ENCODE measurements at places on chromosomes 16 and 17. TPM values are rescaled to one million over a fixed set of nuclear protein-coding genes. Genes with fewer than 3 reads are reported as not detected.

DNA sequence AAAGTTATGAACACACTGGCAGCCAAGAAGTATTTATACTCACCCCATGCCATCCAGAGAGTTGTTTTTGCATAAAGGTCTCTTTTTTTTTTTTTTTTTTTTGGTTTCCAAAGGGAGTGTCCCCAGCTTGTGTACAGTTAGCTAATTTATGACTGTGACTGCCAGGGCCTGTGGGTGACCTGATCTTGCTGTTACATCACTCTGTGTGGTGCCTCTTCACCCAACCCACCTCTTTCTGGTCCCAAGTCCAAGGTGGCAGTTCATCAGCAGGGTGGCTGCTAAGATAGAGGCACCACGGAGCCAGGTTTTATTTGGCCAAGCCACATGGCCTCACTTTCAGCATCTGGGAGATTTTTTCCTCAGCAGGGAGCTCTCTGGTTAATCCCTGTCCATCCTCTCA lies at the start of gene NOS2:
TSS of gene NOS2 (minus strand) at position 8 of the 400 bp plus-strand sequence. CDS start 1,720 bp downstream, outside the sequence.
- no peak for DNase-seq

DNA sequence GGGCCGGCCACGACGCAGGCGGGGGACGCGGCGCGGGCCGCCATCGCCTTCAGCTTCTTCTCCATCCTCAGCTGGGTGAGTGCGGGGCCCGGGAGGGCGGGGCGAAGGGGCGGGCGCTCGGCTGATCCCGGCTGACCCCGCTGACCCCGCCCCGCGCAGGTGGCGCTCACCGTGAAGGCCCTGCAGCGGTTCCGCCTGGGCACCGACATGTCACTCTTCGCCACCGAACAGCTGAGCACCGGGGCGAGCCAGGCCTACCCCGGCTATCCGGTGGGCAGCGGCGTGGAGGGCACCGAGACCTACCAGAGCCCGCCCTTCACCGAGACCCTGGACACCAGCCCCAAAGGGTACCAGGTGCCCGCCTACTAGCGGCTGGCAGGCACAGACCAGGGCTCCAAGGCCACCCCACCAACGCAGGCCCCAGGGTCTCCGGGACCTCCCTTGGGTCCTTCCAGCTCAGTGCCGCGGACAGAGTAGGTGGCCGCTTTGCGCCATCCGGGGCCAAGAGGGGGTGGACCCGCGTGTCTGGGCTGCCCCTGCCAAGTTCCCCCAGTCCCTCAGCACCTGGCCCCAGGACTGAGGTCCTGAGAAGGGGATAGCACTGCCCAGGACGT lies 3.0 kb downstream of the SYNGR3 start:
- no peak for DNase-seq

The CES5A gene
- not detected for total RNA-seq

The BAIAP3 gene
- 2.0 TPM for total RNA-seq

The TM4SF5 gene
- not detected for total RNA-seq

DNA sequence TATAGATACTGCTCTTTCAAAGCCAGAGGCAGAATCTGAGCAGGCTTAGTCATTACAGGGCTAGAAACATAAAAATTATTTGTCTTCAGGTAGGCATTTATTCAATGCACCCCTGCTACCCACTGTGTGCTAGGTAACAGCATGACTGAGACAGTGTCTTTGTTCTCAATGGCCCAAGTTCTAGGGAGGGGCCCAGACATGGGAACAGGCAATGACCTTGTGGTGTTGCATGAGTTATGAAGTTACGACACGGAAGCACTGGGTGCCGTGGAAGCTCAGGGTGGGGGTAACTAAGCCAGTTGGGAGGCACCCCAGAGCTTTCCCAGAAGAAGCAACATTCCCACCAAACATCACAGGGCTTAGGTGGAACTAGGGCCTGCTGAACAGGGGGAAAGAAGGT lies 87.0 kb downstream of the CPPED1 start:
- no peak for DNase-seq

- DNase-seq = no peak
Measured at GRCh38 chr16:26175944-26176343, 484.2 kb downstream of the HS3ST4 start.

GRCh38 chr16:58628845-58629732 lies 537 bp downstream of the CNOT1 start:
- DNase-seq = peak; percentile 75

- DNase-seq = no peak
Measured at GRCh38 chr17:49819138-49819537, 28.7 kb downstream of the TAC4 start.

- no peak for DNase-seq
Measured at GRCh38 chr17:45096141-45096540, 35.0 kb downstream of the NMT1 start.

GRCh38 chr17:67499685-67500084 lies 122.6 kb downstream of the PITPNC1 start:
- DNase-seq = no peak

- no peak for DNase-seq
Measured at GRCh38 chr17:18856570-18856915, 1.4 kb upstream of the PRPSAP2 start.

The EPX gene
- total RNA-seq = not detected

The OR1A2 gene
- total RNA-seq = not detected

GRCh38 chr16:47600376-47600775 lies 139.2 kb downstream of the PHKB start:
- DNase-seq = no peak

DNA sequence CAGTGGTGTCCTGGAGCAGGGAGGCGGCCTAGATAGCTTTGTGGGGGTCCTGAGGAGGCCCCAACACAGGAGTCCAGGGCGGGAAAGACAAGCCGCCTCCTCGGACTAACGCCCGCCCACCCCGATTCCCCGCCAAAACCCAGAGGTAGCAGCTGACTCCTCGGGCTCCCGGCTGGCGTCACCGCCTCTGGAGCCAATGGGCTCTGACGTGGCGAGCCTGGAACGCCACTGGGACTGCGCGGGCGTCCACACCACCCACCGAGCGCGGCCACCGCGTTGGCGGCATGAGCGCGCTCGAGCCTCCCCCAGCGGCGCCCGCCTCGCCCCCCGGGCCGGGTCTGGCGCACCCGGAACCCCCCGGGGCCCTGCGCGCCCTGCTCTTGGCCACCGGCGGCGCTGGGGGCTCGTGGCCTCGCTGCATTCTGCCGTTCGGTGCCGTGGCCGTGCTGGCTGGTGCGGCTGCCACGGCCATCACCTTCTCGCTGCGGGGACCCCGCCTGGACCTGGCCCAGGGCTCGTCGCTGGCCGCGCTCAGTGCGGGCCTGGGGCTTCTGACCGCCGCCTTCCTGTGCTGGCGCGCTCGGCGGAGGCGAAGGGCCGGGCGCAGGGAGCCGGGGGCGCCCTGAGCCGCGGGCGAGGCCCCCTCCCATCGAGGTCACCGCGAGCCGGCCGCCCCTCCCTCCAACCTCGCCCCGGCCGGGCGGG lies 3.4 kb upstream of the NTN3 start:
- peak; percentile 86 for DNase-seq

The SMPD3 gene
- total RNA-seq = 0.04 TPM

The NLRC3 gene
- 1.4 TPM for total RNA-seq

The SLFN12 gene
- total RNA-seq = 1.8 TPM

DNA sequence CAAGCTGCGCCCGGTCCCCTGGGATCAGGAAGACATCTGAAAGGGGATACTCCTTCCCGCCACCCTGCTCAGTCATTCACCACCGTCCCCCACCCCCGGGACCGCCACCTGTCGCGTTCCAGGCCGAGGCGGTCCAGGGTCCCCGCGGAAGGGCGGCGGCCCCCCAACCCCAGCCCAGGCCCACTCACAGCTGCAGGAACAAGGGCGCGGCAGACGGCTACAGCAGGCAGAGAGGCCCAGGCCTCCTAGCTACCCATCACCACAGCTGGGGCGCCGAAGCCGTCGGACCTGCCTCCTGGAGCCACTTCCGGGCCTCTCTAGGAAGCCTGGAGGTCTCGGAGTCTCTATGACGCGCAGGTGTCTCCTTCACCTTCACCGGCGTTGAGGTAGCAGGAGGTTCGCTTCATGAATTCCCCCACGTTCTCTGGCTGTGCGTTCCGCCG lies at the start of gene SDR42E1:
TSS of gene SDR42E1 (minus strand) at position 272 of the 443 bp plus-strand sequence. CDS start 10,612 bp downstream, outside the sequence.
- DNase-seq = no peak

The SSTR5 gene
- total RNA-seq = not detected

The C1QL1 gene
- not detected for total RNA-seq

The KRT12 gene
- not detected for total RNA-seq

DNA sequence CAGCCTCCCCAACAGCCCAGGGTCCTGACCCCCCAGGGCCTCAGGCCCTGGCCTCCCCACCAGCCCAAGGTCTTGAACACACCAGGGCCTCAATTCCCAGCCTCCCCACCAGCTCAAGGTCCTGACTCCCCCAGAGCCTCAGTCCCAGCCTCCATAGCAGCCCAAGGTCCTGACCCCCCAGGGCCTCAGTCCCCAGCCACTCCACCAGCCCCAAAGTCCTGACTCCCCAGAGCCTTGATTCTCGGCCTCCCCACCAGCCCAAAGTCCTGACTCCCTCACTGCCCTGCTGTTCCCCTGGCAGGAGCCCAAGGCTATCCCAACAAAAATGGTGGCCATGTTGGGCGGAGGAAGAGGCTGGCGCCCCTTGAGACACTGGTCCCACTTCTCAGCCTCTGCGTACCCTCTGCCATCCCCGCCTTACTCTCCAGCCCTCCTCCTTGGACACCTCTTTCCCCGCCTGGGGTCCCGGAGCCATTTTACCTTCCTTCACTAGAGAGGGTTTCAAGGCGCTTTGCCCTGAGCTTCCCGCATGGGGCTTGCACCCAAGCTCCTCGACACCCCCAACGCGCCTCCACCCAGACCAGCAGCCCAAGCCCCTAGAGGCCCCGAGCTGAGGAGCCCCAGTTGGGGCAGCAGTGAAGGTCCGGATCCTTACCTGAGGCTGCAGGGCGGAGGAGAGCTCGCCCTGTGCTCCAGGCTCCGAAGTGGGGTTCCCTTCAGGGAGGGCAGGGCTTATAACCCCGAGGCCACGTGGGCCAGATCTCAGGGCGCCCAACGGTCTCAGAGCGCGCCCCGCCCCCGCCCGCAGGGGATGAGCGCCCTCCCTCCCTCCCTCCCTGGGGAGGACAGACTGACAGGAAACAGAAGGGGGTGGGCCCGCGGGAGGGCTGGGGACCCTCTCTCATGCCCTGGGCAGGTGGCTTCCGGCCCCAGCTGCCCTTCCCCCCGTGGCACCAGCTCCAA lies 3.5 kb upstream of the TSPOAP1 start:
- peak; percentile 84 for DNase-seq

The KRT36 gene
- total RNA-seq = not detected

The ITGAX gene
- total RNA-seq = 1.7 TPM

DNA sequence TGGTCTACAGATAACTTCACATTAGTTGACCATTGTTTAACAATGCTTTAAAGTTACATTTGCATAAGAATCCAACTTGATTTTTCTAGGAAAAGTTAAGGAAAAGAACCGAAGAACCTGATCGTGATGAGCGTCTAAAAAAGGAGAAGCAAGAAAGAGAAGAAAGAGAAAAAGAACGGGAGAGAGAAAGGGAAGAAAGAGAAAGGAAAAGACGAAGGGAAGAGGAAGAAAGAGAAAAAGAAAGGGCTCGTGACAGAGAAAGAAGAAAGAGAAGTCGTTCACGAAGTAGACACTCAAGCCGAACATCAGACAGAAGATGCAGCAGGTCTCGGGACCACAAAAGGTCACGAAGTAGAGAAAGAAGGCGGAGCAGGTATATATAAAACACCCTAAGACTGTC lies 21.7 kb downstream of the ANKRD40CL start:
- DNase-seq = no peak

DNA sequence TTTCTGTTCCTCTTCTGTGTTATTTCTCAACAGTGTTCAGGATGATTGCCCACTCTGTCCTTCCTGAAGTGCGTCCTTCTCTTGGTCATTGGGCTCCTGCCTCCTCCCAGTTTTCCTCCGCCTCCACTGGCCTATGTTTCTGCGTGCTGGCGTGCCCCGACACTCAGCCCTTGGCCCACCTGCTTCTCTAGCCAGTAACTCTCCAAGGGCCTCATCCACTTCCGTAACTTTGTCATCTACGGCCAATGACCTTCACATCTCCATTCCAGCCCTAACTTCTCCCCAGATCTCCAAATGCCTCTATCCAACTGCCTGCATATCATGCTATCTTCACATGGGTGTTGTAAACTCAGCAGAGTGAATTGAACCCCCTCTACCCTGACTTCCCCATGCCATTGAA lies 39.6 kb upstream of the RPL38 start:
- DNase-seq = no peak

The NDUFAF8 gene
- 53.2 TPM for total RNA-seq

DNA sequence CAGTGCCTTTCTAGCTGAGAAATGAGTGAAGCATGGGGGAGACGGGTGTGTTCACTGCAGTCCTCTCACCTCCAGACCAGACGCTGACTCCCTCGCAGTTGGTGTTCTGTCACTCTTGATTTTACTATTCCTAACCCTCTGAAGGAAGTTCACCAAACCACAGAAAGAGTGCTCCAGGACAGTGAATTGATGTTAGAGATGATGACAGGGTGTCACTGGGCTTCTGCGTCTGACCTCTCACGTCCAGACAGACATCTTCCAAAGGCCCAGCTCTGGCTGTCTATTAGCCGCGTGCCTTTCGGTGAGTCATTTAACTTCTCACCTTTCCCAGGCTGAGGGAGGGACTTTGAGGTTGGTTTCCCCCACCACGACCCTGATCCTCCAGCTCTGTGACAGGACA lies 8.2 kb downstream of the CRAMP1 start:
- DNase-seq = no peak

GRCh38 chr17:53150101-53150698 lies 672.5 kb upstream of the KIF2B start:
- no peak for DNase-seq
